Islet precursor cell (in vitro differentiated cells): ENCODE measurements at places on chromosomes 1 and 21.

DNA sequence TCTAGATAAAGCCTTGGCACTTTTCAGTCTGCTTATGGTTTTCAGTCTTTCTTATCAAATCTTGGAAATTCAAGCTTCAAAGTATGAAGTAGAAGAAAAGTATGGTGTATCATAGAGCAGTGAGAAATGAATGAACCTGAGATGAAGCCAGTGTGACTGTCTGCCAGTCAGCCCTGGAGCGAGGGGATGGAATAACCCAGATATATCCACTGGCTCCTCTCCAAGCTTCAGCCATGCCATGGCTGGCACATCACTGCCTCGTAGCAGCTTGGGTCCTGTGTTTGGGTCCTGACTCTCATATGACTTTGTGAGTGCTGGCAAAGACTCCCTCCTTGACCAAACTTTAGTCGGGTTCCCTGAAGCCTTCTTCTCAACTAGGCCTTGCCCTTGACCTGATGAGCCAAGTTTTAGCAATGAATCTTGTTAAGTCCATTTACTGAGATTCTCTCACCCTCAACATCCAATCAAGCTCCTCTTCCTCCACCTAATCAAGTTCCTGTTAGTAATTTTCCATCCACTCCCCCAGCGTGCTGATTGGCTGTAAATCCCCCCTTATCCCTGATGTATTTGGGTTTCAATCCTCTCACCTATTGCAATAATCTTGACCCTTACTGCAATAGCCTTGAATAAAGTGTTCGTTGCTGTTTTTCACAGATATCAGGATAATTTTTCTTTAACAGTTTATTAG, 62.5 kb upstream of the PRDX6 start:
- no peak for DNase-seq

DNA sequence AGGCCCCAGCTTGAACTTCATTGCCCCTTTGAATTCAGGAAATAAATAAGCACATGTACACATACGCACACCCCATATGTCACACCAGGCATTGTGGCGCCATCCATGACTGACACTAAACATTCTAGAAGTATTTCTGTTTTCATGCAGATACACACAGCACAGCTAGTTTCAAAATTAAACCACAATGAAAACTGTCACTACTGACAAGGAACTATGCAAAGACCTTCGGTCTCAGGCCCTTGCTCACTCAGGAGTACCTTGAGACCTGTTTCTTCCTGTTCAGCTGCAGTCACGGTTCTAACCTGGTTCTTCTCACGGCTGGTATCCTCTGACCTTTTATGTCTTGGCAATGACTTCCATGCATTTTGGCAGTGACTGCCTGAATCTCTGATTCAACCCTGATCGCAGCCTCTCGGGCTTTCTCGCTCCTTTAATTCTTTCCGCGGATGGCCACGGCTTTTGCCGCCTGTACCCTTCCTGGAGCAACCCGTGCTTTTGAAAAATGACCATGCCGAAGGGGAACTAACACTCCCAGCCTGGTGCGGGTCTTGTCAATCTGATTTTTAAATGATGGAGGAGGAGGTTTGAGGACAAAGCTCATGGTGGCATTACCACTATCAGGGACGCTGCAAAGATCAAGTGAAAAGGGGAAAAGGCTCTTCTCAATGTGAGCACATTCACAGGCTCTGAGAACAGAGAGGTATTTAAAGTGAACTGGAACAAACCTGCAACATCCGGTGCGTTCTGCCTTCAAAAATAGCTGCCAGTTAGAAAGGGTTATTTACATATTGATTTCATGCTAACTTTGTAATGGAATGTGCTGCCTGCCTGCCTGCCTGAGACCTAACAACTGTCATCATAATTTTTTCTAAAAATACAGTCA, 384.6 kb downstream of the RRAGC start:
- DNase-seq = peak; percentile 39

DNA sequence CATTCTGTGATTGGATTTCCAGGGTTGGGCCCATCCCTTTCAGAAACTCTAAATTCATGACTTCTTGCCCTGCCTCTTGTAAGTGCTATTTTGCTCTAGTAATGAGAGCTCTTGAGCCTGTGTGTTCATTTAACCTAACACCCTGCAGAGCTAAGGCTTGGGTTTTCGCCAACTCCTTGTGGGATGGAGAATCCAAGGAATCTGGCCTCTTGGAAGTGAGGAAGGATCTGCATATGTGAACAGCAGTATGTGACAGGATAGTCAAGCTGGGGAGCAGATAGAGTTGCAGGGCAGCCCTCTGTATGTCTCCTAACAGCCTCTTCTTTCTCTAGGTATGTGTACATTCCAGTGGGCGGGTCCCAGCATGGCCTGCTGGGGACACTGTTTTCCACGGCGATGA, 258.9 kb downstream of the HHAT start:
- no peak for DNase-seq

- DNase-seq = no peak
These were observed 364.8 kb upstream of the SGIP1 start for GRCh38 chr1:66168948-66169671.

GRCh38 chr1:205054013-205054412, 11.0 kb downstream of the CNTN2 start:
- no peak for DNase-seq

DNA sequence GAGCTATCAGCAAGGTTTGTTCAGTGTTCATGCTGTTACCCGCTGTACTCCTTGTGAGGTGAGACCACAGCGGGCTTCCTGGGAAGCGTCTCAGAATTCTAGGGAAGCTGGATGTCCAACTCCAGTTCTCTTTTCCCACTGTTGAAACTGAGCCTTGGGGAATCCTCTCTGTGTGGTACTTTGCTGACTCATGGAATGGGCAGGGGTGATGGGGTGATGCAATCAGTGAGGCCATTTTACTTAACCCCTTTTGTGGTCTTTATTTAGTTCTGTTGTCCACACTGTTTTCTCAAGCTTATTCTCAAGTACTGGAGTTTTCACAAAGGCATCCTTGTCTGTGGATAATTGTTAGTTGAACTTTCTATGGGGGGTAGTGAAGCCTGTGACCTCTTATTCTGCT, 42.6 kb downstream of the ACKR1 start:
- no peak for DNase-seq

- no peak for DNase-seq
These were observed 918.8 kb upstream of the TMPRSS15 start for GRCh38 chr21:19322360-19322759.

- DNase-seq = peak; percentile 81
These were observed 19.0 kb upstream of the SUMO3 start for GRCh38 chr21:44836666-44837471.

- DNase-seq = no peak
These were observed 12.7 kb downstream of the ATP1A4 start for GRCh38 chr1:160164121-160164520.

- DNase-seq = no peak
These were observed 49.0 kb downstream of the MAP10 start for GRCh38 chr1:232853994-232854797.

GRCh38 chr21:40227096-40227495, 359.9 kb downstream of the PCP4 start:
- no peak for DNase-seq

GRCh38 chr1:34013958-34014737, 150.3 kb downstream of the HMGB4 start:
- peak; percentile 82 for DNase-seq

- DNase-seq = no peak
These were observed 328.6 kb downstream of the RRAGC start for GRCh38 chr1:38530957-38531356.

DNA sequence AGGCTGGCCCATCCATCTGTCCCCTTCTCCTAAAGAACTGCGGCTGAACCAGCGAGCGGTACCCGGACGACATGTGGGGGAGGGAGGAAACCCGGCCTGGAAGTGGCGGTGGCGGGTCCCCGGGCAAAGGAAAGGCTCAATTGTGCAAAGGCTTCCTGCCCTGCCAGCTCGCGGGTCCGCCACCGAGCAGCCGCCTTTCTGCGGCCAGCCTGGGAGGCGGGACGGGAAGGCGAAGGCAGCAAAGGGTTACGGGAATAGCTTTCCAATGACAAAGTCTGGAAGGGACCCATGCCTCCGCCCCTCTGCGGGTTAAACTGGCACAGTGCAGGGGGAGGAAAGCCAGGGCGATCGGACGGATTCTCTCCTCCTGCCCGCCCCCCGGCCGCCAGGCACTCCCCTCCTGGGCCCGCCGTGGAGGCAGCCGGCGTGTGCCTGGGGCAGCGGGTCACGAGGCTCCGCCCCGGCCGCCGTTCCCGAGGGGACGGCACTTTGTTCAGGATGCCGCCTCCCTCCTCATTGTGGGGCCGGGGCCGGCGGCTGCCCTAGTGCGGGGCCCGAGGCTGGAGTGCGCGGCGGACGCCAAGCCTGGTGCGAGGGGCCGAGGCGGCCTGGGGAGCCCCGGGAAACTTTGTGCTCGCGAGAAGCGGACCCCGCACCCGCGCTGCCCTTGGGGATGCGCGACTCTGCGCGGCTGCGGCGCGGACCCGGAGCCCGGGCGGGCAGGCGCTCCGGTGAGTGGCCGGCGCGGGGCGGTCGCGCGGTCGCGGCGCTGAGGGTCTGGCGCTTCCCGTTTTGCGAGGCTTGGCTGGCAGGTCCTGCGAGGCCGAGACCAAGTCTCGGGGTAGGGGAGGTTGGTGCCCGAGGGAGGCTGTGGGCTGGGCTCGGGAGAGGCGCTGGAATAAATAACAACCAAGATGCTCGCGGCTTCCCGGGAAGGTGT, at the start of gene NAV1:
Gene NAV1 (plus strand): TSS at position 516 of the 940 bp plus-strand sequence. CDS start 83,758 bp downstream, outside the sequence.
- DNase-seq = peak; percentile 96

- no peak for DNase-seq
These were observed 188.2 kb downstream of the OMA1 start for GRCh38 chr1:58358346-58358745.

DNA sequence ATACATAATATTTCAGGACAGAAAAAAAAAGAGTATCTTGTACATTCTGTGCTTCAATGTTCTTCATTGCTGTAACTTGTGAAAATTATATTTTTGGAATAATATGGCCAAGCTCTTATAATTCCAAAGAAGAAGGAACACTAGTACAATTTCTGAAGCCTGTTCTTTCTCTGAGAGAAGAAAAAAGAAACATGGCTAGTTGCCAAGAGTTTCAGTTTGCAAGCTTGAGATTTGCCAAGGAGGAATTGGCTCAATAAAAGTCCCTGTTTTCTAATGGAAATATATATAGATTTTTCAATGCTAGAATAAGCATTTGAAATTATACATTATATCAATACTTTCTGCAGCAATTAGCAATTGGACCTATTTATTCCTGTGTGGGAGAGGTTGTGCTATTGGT, 285.2 kb upstream of the NEGR1 start:
- no peak for DNase-seq

- no peak for DNase-seq
These were observed 2.4 kb upstream of the PIK3R3 start for GRCh38 chr1:46134660-46135331.

GRCh38 chr1:196677781-196678509, 26.1 kb downstream of the CFH start:
- no peak for DNase-seq
